ENCODE measurements at places on chromosomes 13 and 19. TPM values are rescaled to one million over a fixed set of nuclear protein-coding genes. Genes with fewer than 3 reads are reported as not detected.

GRCh38 chr19:22609630-22610029 lies 24.5 kb upstream of the ZNF492 start:
- no peak for DNase-seq

The C1QTNF9B gene
- not detected for total RNA-seq

The PROZ gene
- total RNA-seq, result not detected

The IGFL2 gene
- total RNA-seq, result not detected

- DNase-seq, result no peak
These were observed 15.8 kb upstream of the ALOX5AP start for GRCh38 chr13:30719525-30719914.

The PDX1 gene
- not detected for total RNA-seq

DNA sequence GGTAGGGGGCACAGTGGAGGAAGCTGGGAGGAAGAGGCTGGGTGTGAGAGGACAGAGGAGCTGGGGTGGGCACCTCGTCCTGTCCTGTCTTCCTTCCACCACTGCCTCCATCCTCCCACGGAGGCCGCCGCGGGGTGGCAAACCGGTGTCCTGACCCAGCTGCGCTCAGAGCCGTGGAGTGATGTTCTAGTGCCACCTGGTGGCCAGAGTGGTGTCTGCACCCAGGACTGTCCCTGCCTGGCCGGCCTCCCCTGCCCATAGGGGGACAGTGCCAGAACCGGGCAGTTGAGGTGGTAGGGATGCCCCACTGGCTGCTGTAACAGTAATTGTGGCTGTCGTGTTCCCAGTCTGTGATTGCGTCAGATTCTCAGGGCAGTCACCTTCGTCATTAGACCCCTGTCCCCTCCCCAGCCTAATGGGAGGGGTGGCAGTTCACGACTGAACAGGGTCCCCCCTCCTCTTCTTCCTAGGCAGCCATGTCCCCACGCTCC lies 11.1 kb upstream of the ARRDC2 start:
- DNase-seq, result peak; percentile 84

DNA sequence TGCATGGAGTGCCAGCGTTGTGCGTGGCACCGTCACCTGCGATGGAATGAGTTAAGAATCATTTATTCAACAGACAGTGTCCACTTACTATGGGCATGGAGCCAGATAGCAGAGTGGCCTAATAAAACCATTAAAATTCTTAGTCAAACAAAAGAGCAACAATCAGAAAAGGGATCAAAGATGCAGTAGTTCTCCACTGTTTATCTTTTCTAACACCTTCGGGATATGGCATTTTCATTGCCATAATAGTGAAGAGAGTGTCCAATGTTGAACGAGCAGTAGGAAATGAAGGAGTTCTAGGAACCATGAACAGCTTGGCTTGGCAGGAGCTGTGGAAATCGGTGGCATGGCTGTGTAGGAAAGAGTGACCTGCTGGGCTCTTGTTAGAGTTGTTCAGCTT lies 2.0 kb downstream of the TNFSF11 start:
- no peak for DNase-seq

DNA sequence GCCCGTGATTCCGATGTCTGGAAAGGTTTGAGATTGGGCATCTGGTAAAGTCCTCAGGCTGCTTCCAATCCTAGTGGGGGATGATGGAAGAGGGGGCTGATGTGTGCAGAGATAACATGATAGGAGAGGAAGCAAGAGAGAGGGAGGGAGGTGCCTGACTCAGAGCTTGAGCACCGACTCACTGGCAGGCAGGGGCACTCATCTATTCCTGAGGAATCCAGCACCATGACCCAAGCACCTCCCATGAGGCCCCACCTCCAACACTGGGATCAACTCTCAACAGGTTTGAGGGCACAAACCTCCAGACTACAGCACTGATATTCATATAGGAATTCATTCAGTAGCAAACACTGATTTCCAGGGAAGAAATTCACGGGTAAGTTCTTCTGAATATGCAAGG lies 5.6 kb upstream of the SIGLEC9 start:
- DNase-seq, result no peak

DNA sequence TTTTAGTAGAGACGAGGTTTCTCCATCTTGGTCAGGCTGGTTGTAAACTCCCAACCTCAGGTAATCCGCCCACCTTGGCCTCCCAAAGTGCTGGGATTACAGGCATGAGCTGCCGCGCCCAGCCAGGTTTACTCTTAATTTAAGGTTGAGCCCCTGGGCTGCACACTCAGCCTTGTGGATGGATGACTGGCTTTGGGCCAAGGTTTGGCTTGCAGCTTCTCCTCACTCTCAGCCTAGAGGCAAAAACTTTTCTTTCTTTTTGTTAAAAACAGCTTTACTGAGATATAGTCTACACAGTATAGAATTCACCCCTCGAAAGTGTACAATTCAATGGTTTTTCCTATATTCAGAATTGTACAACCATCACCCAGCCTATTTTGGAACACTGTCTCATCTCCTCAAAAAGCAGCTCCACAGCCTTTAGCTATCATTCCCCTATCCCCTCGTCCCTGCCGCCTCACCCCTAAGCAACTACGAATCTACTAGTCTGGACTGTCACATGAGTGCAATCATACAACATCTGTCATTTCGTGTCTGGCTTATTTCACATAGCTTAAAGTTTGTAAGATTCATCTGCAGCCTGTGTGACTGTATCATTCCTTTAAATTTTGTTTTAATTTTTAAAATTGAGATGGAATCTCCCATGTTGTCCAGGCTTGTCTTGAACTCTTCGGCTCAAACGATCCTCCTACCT lies 14.5 kb upstream of the TSPAN16 start:
- no peak for DNase-seq

The ACP7 gene
- 0.15 TPM for total RNA-seq

The CCL25 gene
- not detected for total RNA-seq

DNA sequence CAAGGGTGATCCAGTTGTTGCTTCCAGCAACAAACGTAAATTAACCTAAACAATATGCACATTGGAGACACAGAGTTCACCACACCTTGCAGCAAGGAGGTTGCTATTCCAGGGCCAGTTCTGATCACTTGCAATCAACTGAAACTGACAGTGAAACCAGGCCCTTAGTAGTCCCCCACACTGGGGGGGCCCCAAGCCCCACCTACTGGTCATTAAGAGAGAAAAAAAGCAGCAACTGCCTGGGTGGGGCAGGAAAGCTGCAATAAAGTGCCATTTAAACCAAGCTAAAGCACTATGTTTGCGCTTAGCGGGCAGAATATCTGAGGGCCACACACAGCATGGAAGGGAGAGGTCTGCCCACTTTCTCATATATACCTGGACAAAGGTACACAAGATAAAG lies 51.5 kb downstream of the ATP7B start:
- DNase-seq, result no peak

The ZNF568 gene
- 3.1 TPM for total RNA-seq

The PABPC3 gene
- total RNA-seq, result 0.26 TPM

DNA sequence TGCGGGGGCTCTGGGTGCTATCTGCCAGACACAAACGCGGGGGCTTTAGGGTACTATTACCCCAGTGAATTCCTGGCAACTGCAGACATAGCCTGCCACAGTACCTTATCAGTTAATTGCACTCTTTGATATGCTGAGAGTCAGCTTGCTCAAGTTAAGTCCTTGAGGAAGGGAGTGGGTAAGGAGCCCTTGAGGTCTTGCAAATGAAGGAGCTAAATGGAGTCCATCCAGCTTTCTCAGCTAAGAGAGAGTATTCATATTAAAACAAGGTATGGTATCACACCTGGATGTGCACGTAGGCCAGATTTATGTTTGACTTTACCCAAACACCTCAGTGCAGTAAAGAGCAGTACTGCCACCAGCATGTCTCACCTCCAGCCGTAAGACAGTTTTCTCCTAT lies 11.5 kb upstream of the ZNF606 start:
- DNase-seq, result no peak

DNA sequence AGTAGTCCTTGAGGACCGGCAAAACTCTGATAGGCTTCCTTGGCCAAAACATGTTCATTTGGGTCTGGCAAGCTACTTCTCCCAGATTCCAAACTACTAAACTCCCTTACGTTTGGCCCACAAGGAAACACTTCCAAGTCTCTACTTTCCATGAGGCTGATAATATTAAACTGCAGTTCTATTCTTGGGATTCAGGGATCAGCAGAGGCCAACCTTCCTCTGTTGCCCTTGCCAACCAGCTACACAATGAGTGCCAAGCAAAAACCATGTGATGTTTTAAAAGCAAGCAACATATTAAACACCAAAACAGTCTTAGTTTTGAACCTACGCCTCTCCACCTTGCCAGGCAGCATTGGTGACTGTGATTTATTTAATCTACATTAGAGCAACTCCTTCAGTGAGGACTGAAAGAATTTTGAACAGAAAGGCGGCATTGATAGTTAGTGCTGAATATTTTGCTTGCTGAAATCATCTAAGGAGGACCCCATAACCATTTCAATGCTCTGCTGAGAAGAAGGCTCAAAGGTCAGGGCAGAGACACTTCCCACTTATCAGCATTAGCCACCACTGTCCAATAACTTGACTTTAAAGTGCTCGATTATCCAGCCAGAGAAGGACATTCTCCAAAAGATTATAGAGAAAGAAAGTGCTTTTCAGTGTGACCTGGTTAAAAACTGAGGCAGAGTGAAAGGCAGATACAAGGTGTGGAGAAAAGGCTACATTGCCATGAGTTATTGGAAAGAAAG lies 287.1 kb downstream of the TBC1D4 start:
- no peak for DNase-seq

The RAB3A gene
- 6.8 TPM for total RNA-seq

The GRWD1 gene
- total RNA-seq, result 94.6 TPM

DNA sequence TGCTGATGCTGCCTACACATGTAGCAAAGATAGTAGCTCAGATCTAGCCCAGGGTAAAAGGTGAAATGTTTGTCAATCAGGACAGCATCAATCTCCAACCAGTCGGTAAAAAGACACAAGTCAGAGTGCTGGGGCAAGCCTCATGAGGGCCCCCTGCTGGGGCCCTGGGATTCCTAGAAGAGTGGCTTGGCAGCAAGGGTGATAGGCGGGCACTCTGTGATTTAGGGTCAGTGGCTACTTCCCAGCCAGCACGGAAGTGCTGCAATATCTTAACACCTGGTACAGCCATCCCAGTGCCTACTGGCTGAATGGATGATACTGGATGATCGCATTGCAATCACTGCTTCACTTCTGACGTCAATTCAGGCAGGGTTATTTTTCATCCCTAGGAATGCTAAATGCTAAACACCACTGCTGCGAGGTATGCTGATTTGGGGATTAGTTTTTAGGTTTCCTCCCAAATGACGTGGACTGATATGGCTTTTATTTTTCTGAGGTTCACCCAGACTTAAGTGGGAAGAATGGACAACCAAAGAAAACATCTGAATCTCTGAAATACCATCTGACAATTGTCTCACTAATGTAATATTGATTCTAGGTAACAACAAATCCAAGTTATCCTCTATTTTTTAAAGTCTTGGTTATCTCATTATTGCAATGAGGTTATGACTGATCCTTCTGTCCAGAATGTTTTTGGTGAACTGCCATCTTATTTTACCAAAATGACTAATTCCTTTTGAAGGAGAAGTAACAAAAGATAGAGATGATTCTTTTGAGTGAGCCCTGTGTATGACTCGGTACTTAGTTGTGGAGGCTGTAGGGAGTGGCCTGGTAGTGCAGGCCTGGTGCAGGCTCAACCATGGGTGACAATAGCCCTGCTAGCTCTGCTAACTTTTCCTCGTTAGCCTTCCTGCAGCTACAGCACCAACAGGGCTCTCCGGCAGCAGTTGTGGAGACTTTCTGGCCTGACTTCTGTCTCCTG lies 432.5 kb downstream of the FGF9 start:
- no peak for DNase-seq

GRCh38 chr13:44263751-44264620 lies 109.6 kb upstream of the SERP2 start:
- no peak for DNase-seq

GRCh38 chr19:47471733-47472457 lies at the start of gene SLC8A2:
SLC8A2 (minus strand) TSS chr19:47471893; CDS start chr19:47466403, 5,490 bp downstream.
- peak; percentile 95 for DNase-seq

The TSEN34 gene
- 29.0 TPM for total RNA-seq

DNA sequence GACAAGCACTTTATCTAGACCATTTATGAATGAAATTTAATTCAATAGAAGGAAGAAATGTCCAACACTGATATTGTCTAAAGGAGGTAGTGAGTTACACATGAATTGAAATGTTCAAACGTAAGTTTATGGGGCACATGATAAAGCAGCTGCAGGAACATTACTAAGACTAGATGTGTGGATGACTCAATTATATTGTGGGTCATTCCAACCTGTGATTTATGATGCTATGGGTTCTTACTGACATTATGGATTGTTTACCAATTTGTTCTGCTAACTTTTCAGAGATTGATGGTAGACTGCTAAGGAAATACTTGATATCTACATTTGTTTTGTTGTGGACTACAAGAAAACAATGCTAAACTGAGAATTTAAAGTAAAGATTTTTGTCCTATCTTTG lies 56.1 kb upstream of the ATXN8OS start:
- DNase-seq, result no peak

The EFNA2 gene
- 14.3 TPM for total RNA-seq

GRCh38 chr13:103196356-103196755 lies 130.1 kb upstream of the SLC10A2 start:
- DNase-seq, result no peak

The PCDH17 gene
- total RNA-seq, result 0.37 TPM

DNA sequence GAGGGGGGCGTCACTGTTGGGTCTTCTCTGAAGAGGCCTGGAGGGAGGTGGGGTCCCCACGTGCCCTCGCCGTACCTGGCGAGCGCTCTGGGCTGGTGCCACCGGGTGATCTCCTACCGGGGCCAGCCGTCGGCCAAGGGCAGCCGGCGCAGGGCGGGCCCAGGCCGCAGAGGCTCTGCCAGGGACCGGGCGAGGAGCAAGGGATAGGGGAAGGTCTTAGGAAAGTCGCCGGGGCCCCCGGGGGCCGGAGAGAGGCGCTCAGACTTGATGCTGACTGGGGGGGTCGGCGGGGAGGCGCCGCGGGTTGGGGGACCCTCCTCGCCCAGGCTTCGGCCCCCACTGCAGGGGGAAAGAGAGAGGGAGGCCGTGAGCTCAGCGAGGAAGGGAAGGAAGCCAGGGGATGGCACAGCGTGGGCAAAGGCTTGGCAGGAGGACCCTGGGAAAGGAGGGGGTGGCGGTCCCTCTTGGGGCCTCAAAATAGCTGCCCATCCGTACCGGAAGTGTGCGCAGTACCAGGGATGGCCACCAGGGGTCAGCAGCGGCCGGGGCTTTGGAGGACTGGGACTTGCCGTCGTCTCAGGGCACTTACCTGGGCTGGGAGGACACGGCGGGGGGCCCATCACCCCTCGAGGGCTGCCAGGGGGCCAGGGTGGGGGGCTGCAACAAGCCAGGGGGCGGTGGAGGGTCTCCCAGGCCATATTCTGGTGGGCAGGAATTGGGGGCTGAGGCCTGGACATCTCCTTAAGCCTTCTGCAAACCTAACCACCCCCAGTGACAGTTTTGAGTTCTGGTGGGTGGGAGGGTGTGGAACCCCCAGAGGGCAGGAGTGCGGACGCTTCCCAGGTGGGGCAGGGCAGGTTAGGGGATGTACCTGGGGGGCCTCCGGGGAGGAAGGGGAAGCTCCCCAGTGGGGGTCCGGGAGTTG lies 7.7 kb upstream of the TMEM161A start:
- DNase-seq, result peak; percentile 89

GRCh38 chr19:18972851-18973250 lies 31.8 kb upstream of the HOMER3 start:
- DNase-seq, result no peak

The POU2F2 gene
- 2.8 TPM for total RNA-seq

GRCh38 chr19:9885077-9885552 lies 50.0 kb downstream of the PIN1 start:
- DNase-seq, result no peak

The SLITRK1 gene
- 0.20 TPM for total RNA-seq

The SPHK2 gene
- total RNA-seq, result 57.2 TPM

The ITGBL1 gene
- 0.04 TPM for total RNA-seq

The ZNF536 gene
- not detected for total RNA-seq

GRCh38 chr13:51794964-51795363 lies 9.0 kb downstream of the DHRS12 start:
- DNase-seq, result no peak

The CYP4F8 gene
- not detected for total RNA-seq

The TSHZ3 gene
- 3.2 TPM for total RNA-seq
